ENCODE measurements at places on chromosomes 2 and 18.
A peak's percentile ranks its signal among the peaks of the same experiment; 100 is the strongest.

DNA sequence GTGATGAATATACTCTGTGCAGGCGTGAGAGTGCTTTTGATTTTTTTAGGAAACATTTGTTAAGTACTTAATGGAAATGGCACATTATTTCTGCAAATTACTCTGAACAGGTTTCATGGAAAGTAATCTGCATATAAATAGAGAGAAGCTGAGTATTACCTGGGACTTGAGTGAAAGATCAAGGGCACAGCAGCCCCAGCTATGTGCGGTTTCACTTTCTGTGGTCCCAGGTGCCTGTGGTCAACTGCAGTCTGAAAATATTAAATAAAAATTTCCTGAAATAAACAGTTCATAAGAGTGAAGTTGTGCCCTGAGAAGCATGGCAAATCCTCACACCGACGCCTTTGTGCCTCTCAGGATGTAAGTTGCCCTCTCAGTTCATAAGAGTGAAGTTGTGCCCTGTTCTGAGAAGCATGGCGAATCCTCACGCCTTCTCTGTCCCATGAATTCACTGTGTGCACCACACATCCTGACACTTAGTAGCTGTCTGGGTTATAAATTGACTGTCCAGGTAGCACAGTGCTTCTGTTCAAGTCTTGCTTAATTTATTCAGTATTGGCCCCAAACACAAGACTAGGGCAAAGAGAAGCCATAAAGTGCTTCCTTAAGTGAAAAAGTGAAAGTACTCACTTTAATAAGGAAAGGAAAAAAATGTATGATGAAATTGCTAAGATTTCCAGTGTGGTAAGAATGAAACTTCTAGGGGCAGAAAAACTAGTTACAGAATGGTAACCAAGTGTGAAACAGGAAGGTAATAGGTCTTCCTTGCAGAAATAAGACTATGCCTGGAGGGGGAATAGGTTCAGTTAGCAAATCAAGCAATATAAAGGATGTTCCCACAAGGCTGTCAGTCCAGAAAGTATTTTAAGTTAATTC, 4.3 kb upstream of the SNTG2 start:
- DNase-seq, result no peak

DNA sequence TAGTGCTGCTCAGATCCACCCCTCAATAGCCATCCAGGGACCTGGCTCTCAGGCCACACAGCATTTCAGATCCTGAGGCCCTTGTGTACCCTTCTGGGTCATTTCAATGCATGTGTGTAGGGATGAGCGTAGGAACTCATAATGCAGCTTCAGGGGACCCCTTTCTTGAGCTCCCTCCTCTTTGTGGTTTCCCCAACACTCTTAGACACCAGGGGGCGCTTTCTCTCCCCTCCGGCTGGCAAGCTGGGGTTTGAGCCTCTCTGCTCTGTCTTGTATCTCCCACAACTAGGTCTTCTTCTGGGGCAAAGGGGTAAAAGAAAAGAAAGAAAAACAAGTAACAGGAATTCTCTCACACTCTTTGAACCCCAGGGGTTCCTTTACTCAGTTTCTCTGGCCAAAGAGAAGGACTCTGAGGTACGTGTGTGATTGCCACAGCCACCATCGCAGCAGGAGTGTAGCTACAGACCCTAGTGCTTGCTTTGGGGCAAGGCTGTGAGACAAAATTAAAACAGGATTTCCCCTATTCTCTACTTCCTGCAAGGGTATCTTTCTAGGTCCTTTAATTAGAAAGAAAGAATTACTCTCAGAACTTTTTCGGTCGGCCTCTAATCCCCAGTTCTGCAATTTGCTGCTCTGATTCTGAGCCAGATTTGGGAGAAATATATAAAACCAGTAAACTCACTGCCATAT, 38.0 kb downstream of the CABYR start:
- peak; percentile 62 for DNase-seq

DNA sequence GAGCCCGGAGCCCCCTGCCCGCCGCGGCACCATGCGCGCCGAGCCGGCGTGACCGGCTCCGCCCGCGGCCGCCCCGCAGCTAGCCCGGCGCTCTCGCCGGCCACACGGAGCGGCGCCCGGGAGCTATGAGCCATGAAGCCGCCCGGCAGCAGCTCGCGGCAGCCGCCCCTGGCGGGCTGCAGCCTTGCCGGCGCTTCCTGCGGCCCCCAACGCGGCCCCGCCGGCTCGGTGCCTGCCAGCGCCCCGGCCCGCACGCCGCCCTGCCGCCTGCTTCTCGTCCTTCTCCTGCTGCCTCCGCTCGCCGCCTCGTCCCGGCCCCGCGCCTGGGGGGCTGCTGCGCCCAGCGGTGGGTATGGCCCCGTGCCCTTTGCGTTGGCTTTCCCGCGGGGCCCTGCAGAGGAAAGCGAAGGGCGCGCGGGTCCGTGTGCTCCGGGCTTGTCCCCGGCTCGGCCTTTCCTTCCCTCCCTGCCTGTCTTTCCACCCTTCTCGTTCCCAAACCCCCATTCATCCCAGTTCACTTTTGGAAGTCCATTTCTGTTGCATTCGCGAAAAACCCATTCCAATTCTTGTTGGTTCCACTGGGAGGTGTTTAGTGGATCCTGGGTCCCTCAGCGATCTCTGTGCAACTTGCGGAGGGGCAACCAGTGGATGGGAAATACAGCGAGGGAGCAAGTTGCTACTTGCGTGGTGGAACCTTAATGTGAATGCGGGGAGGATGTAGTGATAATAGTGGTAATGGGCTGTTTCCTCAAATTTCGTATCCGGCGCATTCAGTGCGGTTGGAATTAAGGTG, 599 bp downstream of the ADAM23 start:
- DNase-seq, result no peak

GRCh38 chr2:41621095-41621494, 426.7 kb upstream of the PKDCC start:
- DNase-seq, result no peak

GRCh38 chr2:180115675-180116074, 108.6 kb upstream of the CWC22 start:
- no peak for DNase-seq

GRCh38 chr2:150124739-150125138, 362.7 kb downstream of the RND3 start:
- DNase-seq, result no peak

DNA sequence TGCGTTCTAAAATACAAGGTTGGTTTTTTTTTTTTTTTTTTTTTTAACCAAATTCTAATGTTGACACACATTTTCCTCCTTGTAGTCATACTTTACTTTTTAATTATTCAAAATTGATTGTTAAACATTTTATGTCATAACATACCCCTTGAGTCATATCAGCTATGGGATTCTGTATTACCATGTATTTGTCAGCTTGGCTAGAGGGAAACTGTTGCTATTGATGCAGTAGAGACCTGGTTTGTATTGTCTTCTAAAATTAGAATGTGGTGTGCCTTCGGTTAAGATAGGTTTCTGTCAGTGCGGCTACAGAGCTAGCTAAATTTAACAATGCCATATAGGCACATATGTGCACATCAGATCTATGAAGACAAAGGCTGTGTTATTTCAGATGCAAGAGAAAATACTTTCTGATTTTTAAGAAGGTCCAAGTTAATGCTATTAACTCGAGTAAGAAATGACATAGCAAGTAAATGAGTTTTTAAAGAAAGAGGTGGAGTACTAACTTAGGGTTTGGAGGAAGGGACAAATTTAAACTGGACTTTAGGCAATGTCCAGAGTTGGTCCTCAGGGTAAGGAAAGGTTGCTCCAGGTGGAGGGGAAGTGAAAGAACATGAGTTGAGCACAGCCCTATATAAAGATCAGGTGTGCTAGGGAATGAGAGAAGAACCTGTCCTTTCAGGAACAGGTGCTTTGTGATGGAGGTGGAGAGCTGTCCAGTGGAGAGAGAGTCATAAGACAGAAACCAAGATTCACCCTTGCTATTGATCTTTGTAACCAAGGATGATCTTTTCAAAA, 152.3 kb downstream of the PRPF40A start:
- DNase-seq, result no peak

DNA sequence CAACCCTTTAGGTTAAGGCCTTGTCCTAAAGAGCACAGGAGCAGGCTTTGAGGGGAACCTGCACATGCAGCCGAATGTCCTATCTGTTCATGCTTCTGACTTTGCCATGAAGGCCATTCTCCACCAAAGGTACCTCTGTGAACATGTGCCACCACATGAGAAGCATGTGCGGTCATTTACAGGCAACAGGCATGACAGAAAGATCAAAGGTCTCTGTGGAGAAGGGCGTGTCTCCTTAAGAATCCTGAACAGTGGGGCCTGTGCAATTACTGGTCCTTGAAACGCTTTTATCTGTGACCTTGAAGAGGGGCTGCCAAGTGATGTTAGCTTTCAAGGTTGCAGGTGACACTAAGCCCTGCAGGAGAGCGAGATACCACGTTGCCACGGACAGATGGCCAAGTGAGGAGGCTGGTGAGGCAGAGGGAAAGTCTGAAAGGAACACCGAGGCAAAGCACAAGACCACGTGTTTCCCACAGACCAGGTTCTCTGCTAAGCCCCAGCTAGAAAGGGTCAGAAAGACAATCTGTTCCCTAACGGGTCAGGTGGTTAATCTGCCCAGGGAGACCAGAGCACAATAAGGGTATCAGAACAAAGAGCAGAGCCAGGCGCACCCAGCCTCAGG, 19.5 kb upstream of the POMC start:
- no peak for DNase-seq

GRCh38 chr2:239158641-239159475, 242.0 kb downstream of the HDAC4 start:
- no peak for DNase-seq

DNA sequence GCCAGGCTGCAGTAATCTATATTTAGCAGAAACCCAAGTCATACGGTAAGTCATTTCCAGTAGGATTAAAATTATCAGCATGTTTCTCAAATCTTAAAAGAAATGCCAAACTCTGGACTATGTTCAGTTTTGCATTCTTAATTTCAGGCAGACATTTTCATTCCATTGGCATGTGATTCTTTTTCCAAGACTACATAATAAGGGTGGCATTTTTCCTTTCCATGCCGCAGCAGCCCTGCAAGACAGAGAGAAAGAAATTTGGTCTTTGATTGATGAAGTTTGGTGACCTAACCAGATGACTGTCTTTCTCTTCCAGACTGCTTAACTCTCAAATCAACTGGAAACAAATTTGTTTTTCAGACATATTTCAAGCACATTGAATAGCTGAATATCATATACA, 118.1 kb downstream of the FHOD3 start:
- no peak for DNase-seq

DNA sequence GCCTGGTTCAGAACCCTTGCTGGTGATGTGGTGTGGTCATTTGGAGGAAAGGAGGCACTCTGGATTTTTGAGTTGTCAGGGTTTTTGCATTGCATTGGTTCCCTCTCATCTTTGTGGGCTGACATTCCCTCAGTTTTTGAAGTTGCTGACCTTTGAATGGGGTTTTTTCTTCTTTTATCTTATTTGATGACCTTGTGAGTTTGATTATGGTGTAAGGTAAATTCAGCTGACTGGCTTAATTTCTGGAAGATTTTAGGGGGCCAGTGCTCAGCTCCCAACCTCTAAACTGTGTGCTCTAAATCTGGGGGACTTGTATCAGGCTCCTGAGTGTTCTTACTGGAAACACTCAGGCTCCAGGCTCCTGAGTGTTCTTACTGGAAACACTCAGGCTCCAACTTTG, 225.9 kb downstream of the MEIS1 start:
- DNase-seq, result no peak

DNA sequence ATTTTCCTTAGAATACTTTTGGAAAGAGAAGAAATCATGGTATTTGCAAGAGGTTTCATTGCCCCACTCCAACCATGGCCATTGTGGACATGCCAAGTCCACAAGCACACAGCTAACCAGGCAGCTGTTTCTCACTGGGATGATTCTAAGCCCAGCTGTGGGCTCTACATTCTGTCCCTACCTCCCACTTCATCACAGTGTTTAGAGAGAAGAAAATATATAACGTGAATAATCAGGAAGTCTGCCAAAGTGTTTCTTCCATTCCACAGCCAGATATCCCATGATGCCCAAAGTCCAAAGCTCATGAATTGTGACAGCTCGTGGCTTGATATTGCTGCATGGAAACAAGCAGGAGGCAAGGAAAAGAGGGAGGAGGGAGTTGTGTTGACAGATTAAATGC, 433.7 kb upstream of the GYPC start:
- DNase-seq, result no peak

Data from HL-60 (cell line).